Fibroblast of lung (primary cell): ENCODE measurements at places on chromosomes 16 and 17. TPM values are rescaled to one million over a fixed set of nuclear protein-coding genes. Genes with fewer than 3 reads are reported as not detected.

Gene IKZF3
- not detected in 2 replicates for total RNA-seq

Gene PKMYT1
- total RNA-seq: 0.26 and 1.2 TPM in 2 replicates

Gene ITGAD
- total RNA-seq: not detected in 2 replicates

Gene HES7
- total RNA-seq: under 0.01 TPM in 1 of 2 replicates, not detected in the other

Gene TNFRSF17
- not detected in 2 replicates for total RNA-seq
